Activated CD4-positive, alpha-beta T cell treated with anti-CD3 and anti-CD28 coated beads for 48 hours (primary cell): ENCODE measurements at places on chromosomes 16 and 17.

- DNase-seq, result no peak
Measured at GRCh38 chr17:48998587-48999440, 1.6 kb downstream of the IGF2BP1 start.

DNA sequence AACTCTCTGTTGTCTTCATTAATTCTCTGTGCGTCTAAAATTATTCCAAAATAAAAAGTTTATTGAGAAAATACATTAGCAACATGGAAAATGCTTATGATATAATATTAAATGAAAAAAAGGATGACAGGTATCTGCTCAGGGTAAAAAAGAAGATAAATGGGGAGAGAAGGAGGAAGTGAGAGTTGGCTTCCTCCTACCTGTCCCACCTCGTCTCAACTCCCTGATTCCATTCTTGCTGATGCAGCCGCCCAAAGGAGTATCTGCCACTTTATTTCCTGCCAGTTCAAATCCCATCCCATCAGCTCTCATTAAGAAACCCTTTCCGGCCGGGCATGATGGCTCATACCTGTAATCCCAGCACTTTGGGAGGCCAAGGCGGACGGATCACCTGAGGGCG is 72.5 kb upstream of the ALOX12 start:
- DNase-seq, result no peak

DNA sequence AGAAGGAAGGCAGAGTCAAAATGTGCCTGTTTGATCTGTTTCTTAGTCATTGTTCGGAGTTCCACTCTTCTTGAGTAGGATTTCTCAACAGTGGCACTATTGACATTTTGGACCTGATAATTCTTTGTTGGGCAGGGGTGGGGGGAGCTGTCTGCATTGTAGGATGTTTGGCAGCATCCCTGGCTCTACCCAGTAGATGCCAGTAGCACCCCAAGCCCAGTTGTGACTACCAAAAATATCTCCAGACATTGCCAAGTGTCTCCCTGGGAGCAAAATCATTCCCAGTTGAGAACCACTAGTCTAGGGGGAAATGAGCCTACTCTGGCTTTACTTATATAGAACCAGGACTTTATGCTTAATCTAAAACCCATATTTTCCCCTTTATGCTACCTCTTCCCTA is 1.1 kb upstream of the GFOD2 start:
- DNase-seq, result no peak

DNA sequence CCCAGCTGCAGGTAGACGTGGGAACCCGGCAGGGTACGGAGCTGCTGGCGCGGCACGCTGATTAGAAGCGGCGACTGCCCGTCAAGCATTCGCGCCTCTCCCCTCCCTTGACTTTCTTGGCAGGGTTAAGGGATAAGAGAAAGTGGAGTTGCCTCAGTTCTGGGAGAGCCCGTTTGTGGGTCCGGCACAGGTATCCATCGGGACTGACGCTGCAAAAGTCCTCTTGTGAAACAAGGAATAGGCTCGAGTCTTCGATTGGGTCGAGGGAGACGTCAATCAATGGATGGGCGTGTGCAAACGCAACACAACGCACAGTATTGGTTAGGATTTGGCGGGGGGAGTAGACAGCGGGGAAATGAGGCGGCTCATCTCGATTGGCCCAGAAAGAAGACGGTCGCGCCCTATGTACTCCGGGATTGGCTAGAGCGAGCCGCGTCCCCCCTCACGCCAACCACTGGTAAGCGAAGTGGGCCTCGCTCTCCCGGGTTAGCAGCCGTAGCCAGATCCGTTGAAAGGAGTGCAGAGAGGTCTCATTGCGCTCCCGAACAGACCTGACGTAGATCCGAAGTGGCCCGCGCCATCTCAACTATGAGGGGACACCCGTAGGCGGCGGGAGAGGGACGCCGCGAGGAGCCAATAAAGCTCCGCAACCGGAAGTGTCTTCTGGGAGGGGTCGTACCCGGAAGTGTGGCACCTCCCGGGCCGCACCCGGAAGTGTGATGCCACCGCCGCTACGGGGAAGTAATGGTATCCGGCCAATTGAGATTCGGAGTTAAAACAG is at the start of gene MON1B:
Gene MON1B (plus strand): TSS at position 713 of the 781 bp plus-strand sequence. CDS start 296 bp downstream, outside the sequence.
- peak; percentile 95 for DNase-seq

- no peak for DNase-seq
Measured at GRCh38 chr16:24670623-24671454, 58.6 kb upstream of the TNRC6A start.

DNA sequence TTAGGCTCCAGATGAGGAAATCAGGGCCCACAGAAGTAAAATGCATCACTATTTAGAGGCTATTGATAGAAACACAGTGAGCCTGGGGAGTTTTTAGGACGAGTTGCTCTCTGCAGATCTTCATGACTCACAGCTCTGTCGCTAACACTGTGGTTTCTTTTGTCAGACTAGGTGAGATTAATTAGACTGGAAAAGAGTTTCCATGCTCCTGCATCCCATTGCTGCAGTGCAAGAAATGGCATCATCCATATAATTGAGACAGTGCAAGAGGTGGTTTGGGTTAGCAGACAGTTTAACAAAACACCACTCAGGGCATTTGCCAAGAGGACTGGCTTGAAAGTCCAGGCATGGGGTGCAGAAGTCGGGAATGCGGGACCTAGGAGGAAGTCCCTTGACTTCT is 198.8 kb upstream of the CACNG5 start:
- peak; percentile 13 for DNase-seq

GRCh38 chr17:82938873-82939620 is 99.2 kb upstream of the ZNF750 start:
- DNase-seq, result no peak

DNA sequence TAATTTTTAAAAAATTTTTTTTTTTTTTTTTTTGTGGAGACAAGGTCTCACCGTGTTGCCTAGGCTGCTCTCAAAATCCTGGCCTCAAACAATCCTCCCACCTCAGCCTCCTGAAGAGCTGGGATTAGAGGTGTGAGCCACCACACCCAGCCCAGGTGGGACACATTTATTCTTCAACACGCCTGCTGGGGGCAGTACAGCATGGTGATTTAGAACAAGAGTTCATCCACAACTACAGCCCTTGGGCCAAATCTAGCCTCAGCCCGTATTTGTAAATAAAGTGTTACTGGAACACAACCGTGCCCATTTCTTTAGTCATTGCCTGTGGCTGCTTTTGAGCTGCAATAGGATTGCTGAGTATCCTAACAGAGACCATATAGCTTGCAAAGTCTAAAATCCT is 92.8 kb downstream of the KATNIP start:
- peak; percentile 18 for DNase-seq

DNA sequence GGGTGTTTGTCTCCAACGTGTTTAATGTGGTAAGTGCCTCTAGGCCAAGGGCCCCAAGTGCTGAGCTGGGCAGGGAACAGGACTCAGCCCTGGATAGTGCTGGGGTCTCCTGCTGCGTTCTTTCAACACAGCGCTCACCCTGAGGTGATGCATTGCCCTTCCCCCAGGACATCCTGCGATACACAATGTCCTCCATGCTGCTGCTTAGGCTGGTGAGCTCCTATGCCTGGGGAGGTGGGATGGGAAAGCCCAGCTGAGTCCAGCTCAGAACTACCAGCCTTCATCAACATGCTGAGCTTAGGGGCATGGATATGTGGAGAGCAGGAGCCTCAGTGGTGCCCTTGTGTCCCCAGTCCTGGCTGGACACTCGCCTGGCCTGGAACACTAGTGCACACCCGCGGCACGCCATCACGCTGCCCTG is 563 bp downstream of the ZACN start:
- no peak for DNase-seq

GRCh38 chr16:87042551-87043230 is 274.5 kb downstream of the C16orf95 start:
- no peak for DNase-seq

- DNase-seq, result peak; percentile 45
Measured at GRCh38 chr16:89658221-89658879, 714 bp downstream of the SPATA33 start.

DNA sequence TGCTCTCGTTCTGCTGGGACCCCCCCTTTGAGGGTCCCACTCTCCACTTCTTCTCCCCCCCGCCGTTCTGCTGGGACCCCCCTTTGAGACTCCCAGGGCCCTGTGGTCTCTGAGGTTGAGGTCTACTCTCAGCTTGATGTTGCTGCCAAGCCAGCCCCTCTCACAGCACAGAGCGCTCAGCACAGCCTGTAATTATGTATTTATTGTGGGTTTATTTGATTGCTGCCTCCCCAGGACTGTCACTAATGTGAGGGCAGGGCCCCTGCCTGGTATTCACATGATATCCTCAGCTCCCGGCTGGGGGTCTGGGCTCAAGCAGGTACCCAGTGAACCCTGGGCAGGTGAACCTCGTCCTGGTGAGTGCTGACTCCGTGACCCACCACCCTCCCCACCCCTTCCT is 35.4 kb downstream of the ACTG1 start:
- DNase-seq, result no peak

GRCh38 chr17:35981246-35981645 is at the start of gene CCL16:
TSS of gene CCL16 (minus strand) at chr17:35981497. CDS start at chr17:35981420, 77 bp downstream.
- no peak for DNase-seq

GRCh38 chr16:24858219-24859041 is 12.7 kb downstream of the SLC5A11 start:
- peak; percentile 67 for DNase-seq
